ENCODE measurements at places on chromosomes 3 and 15.

- no peak for DNase-seq
These were observed 191.9 kb upstream of the LRIG1 start for GRCh38 chr3:66692766-66693150.

- no peak for DNase-seq
These were observed 67.8 kb downstream of the THRB start for GRCh38 chr3:24426896-24427295.

- DNase-seq: no peak
These were observed 64.3 kb upstream of the PLCL2 start for GRCh38 chr3:16820485-16820884.

DNA sequence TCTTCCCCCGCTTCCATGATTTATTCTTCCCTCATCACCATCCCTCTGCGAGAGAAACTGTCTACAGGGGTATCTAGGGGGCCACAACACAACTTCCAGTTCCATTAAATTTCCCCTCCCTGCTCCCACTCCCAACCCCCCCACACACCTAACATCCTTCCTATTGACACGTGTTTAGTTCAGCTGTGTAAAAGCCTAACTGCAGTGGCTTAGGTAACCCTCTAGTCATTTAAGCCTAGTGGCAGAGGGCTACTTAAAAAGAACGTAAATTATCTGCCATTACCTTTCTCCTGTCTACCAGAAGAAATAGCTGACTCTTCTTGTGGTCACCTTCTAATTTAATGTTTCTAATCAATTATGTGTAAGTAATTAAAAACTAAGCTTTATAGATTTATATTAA is 56.3 kb downstream of the ZNF148 start:
- no peak for DNase-seq

DNA sequence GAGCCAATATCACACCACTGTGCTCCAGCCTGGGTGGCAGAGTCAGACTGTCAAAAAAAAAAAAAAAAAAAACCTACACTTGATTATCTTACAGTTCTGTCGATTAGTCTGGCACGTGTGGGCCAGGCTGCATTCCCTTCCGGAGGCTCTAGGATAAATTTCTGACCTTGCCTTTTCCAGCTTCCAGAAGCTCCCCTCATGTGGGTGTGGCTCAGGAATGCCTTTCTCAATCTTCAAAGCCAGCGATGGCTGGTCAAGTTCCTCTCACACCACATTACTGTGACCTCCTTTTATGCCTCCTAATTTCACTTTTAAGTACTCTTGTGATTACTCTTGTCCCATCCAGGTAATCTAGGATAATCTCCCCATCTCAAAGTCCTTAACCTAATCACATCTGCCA is 58.2 kb upstream of the DUT start:
- no peak for DNase-seq

- no peak for DNase-seq
These were observed 8.7 kb downstream of the ARHGAP31 start for GRCh38 chr3:119302697-119303551.
